Activated CD8-positive, alpha-beta memory T cell treated with anti-CD3 and anti-CD28 coated beads, Interleukin-2, amount 10 ng/mL, durations not matched to agents 7 days and 5 days (primary cell): ENCODE measurements at places on chromosomes 1 and 21. TPM values are rescaled to one million over a fixed set of nuclear protein-coding genes. Genes with fewer than 3 reads are reported as not detected.

DNA sequence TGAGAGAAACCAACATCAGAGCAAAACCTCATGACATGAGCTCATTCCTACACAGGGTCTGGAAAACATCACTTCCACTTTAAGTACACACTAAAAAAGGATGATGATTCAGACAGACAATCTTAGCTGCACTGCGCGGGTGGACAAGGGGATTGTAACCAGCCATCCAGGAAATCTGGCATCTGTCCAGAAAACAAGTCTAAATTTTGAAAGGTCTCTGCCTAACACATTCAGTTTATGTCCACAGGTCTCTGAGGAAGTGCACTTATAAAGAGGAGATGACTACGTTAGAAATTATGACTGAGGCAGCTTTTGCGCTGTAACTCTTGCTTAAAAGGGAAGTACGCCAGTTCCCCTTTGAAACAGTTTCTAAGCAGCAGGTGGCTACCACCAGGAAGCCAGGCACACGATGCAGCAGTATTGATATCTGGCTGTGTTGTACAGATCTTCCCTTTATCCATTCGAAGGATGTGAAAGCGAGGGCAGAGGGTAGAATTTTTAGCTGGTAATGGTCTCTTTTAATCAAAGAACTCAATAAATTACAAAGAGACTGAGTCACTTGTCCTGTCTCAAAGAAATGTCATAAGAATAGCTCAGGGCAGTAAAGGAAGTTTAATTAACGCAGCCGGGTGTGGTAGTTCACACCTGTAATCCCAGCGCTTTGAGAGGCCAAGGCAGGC lies 128.0 kb downstream of the SETD4 start:
- no peak for DNase-seq

Gene AIRE
- 0.06 TPM for total RNA-seq

GRCh38 chr1:223487887-223488259 lies 94.7 kb downstream of the CCDC185 start:
- DNase-seq, result no peak

Gene TTC13
- 30.8 TPM for total RNA-seq

GRCh38 chr21:38474124-38474523 lies 24.2 kb downstream of the ERG start:
- no peak for DNase-seq

Gene SNX7
- not detected for total RNA-seq

- DNase-seq, result no peak
Observed at GRCh38 chr1:27574871-27575831, 28.8 kb downstream of the AHDC1 start.

DNA sequence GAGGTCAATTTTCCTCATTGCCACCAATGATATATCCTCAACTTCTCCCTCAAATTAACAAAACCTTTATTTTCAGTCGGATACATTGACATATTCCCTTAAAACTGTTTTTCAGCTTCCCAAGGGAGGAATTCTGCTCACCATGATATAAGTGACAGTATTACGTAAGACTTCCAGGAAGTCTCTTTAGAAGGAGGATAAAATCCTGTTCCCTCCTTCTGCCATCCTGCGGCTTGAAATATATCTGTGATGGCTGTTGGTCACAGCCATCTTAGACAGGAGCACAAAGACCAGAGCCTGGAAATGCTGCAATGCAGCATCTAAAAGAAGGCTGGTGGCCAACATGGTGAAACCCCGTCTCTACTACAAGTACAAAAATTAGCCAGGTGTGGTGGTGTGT lies 270.4 kb downstream of the GPATCH2 start:
- DNase-seq, result no peak
